Endothelial cell (in vitro differentiated cells): ENCODE measurements at places on chromosomes 6 and 20.

GRCh38 chr6:16966791-16967469, 134.9 kb upstream of the STMND1 start:
- DNase-seq: no peak

- no peak for DNase-seq
Measured at GRCh38 chr20:1402149-1402548, 9.3 kb upstream of the FKBP1A start.

DNA sequence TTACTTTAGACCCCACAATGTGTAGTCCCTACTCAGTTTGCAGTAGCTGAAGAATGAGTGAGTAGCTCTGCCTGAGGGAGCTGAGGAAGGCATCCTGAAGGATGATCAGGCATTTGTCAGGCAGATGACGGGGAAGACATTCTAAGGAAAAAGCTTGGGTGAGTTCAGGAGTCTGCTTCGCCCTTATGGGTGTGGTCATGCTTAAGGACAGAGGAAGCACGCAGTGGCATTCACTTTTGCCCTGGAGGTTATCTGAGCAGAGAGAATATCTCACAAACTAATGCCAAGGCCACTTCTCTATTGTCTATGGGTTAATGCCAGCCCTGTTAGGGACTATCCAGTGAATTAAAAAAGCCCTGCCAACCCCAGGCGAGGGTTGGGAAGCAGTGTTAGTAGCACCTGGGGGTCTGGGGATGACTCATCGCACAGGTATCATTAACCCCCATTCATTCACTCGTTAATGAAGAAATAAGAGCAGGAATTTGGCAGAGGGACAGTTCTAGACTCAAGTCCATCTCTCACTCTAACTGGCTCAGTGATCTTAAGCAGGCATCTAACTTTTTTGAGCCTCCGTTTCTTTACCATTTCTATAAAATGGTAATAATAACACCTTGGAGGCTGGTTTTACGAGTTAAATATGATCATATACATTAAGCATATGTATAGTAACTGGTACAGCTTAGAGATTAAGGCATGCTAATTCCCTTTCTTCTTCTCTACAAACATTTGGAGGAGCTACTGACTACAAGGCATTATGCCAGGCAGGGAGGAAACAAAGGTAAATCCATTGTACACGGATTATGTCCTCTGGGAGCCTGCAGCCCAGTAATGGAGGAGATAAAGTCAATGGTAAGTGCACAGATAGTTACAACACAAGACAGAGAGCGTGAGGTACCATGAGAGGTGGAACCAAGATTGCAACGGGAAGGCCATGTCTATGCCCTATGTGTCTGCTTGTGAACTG, 93.2 kb upstream of the AKIRIN2 start:
- DNase-seq: no peak

DNA sequence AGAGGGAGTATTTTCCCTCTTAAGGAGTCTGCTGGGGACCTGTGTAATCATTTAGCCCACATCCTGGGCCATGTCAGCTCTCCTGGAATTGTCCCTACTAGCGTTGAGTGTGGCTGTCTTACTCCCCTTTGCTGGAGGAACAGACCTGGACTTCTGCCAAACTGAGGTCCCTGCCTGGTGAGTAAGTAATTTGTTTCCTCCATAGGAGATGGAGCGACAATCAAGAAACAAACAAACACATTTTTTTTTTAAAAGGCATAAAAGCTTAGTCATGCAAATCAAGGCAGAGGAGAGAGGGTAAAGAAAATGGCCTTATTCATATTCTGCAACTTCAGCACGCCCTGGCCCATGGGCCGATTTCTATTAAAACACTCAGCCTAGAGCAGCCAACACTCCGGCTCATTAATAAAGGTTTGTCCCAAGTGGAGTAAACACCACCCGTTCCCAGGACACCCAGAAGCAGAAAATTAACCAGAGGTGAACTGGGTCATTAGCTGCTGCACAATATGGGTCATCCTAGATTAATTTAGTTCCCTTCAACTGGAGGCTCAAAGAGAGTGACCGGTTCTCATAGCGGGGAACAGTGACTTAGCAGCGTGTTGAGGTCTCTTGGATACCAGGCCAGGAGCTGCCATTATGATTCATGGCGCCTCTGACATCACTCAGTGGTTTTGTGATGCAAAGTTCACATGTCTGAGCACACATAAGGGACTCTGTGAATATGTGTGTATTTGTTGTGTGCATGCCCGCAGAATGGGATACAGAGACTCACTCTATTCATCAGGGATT, 165.0 kb upstream of the SULF2 start:
- DNase-seq: no peak

- no peak for DNase-seq
Measured at GRCh38 chr20:18831830-18832499, 18.4 kb downstream of the SCP2D1 start.

- no peak for DNase-seq
Measured at GRCh38 chr20:46196990-46197389, 78.9 kb downstream of the CD40 start.

GRCh38 chr20:53768329-53768728, 174.7 kb upstream of the ZNF217 start:
- no peak for DNase-seq

DNA sequence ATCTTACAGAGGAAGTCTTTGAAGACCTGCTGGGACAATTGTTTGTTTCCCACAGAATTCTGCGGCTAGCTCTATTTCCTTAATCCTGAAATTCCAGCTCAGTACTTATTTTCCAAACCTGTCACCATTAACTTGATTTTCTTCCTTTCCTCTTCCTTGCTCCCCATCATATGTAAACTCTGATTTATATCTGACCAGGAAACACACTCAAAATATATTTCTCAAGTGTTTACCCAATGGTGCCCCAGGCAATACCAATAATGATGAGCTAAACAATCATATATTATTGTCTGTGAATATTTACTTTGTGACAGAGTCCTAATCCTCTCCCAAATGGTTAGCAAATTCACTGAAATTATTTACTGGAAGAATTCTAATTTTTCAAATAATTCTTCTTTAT, 597.3 kb downstream of the PKHD1 start:
- DNase-seq: no peak

DNA sequence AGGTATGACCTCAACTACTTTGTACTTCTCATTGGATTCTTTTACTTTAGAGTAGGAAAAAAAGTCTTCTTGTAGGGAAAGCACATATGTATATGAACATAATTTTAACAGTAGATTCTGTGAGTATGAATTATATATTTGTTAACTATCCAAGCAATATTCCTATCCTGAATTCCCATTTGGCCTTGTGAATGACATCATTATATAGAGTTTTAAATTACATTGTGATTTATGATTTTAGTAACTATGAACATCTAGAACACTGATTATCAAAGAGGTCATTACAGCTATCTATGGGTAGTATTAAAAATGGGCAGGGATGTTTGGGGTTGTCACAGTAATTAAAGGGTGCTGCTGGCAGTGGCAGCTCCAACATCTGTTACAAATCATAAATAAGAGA, 163.9 kb upstream of the TFAP2D start:
- DNase-seq: no peak

DNA sequence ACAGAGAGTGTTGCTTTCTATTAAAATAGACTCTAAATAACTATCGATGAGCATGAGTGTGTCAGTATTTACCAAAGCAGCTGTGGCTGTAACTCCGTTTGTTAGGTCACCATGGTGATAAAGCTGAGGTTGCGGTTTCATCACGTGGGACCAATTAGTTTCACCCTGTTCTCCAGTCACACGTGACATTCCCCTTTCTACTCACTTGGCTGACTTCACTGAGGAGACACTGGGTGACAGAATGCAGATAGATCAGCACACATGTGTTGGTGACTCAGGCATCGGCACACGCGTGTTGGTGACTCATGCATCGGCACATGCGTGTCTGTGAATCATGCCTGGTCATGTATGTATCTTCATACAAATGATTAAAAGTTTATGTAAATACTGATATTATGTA, 285.4 kb downstream of the THBS2 start:
- no peak for DNase-seq

DNA sequence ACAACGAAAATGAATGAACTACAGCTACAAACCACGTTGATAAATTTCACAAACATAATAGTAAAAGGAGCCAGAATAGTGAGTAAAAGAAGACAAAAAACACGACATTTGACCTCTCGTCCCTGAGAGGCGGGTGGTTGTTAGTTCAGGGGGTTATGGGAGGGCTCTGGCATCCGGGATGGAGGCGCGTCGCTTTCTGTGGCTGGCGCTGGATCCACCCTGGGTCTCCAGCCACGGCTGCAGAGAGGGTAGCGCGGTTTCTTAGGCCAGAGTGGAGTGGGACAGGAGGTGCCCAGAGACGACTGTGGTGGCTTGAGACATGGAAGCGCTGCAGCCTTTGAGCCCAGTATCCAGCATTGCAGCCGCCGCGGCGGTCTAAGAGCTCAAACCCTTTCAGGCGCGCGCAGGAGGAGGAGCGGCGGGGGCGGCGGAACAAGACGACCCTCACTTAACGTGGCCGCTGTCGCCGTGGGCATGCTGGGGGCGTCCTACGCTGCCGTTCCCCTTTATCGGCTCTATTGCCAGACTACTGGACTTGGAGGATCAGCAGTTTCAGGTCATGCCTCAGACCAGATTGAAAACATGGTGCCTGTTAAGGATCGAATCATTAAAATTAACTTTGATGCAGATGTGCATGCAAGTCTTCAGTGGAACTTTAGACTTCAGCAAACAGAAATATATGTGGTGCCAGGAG, 3.7 kb upstream of the ZSCAN23 start:
- DNase-seq: peak; percentile 19

GRCh38 chr6:5256952-5257351, 3.8 kb downstream of the LYRM4 start:
- DNase-seq: no peak

- DNase-seq: no peak
Measured at GRCh38 chr6:75117701-75118100, 88.2 kb downstream of the COL12A1 start.
